ENCODE measurements at places on chromosomes 7 and 10.

GRCh38 chr7:139946533-139946932, 116.2 kb downstream of the PARP12 start:
- DNase-seq = no peak

GRCh38 chr10:9762966-9763656, 1254.6 kb upstream of the CELF2 start:
- no peak for DNase-seq

DNA sequence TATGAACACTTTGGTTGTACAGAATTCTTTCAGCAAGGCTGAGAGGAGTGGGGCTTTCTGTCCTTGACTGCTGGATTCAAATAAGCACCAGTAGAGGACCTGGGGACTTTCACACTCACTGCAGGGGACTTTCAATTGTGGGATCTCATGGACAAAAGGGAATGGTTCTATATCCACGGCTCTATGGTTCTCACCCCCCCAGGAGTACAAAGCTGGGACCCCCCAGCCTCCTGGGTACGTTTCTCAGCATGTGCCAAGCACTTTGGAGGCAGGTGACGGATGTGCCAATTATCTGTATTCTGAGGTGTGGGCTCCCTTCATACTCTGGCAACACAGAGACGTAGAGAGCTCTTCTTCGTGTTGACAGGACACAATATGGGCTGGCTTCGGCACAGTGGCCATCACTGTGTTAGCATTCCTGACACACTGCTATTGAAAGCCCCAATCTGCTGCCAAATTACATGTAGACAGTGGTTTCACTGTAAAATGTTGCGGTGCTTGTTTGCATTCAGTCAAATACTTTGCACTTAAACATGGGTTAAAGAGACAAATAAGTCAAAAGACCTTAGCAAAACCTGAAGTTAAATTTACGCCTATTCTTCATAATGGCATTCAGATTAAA, 92.7 kb upstream of the SAMD8 start:
- DNase-seq = no peak

DNA sequence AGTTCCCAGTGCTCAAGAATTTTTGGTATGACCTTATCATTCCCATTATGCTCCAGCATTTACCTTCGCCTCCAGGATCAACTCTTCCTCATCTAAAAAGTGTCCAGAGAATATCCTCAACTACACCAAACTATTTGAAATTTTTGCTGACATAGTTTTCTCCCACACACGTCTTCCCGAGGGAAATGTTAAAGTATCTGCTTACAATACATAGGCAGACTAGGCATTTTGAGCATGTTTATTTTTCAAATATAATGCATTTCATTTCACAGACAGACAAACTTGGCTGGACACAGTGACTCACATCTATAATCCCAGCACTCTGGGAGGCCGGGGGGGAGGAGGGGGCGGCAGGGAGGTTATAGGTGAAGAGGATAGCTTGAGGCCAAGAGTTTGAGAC, 177.1 kb upstream of the TRIM24 start:
- no peak for DNase-seq

- no peak for DNase-seq
Observed at GRCh38 chr10:30430544-30431298, 3.3 kb upstream of the MAP3K8 start.

DNA sequence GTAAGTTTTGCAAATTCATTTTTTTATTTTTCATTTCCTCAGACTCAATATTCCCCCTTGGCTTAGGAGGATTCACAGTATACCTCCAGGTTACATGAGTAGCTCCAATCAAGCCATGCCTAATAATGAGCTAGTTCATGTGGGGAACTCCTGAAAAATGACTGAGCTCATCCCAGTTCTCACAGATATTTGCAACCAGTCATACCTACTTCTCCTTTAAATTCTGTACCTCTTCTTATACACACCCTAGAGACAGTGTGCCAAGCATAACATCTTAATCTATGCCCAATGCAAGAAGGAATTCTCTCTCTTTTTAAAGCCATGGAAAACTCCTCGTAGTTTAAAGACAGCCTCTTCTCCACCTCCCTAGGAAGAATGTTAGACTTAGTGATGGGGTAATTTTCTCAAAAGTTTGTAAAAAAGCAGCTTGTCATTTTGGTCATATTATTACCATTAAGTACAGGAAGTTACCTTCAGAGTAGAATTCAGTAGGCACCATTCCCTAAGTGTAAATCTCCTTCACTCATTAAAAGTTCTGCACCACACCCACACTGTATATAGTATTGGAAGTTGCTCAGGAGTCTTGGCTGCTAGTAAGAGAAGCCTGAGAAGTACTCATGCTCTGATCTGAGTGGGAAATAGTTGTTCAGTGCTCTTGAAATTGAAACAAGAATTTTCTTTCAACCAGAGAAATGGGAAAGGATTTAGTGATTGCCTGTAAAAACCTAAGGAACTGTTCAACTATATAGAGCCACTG, 72.7 kb downstream of the PTPRZ1 start:
- DNase-seq = no peak

- DNase-seq = no peak
Observed at GRCh38 chr10:128052696-128053095, 73.5 kb downstream of the MKI67 start.

GRCh38 chr10:71205468-71205867, 6.9 kb upstream of the UNC5B start:
- no peak for DNase-seq

- DNase-seq = no peak
Observed at GRCh38 chr7:138880881-138881578, 83.0 kb upstream of the ATP6V0A4 start.
